ENCODE measurements at places on chromosomes 6 and 20.
A peak's percentile ranks its signal among the peaks of the same experiment; 100 is the strongest.

DNA sequence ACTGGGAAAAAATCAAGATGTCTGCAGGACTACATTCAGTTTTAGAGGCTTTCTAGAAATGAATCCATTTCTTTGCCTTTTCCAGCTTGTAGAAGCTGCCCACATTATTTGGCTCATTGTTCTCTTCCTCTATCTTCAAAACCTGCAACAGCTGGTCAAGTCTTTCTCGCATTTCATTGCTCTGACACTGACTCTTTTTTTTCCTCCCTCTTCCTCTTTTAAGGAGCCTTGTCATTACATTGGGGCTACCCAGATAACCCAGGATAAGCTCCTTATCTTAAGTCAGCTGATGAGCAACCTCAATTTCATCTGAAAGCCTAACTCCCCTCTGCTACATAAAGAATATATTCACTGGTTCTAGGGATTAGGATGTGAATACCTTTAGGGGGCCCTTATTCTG lies 53.2 kb upstream of the CEP162 start:
- no peak overlapping the region for H3K4me3 ChIP-seq
- no peaks in the 10 kb centered on the region for H3K27me3 ChIP-seq
- DNase-seq = no peak
- no peak overlapping the region for H3K27ac ChIP-seq
- H3K4me1 ChIP-seq = peaks cover 1% of the 10 kb centered on the region

GRCh38 chr6:30725713-30726505 lies 5.8 kb downstream of the TUBB start:
- no peak overlapping the region for H3K4me3 ChIP-seq
- peaks cover 29% of the 10 kb centered on the region for H3K4me1 ChIP-seq
- DNase-seq = no peak
- H3K27me3 ChIP-seq = no peaks in the 10 kb centered on the region
- peak overlapping the region; percentile 64 for H3K27ac ChIP-seq

GRCh38 chr6:139597771-139598755 lies 223.6 kb upstream of the CITED2 start:
- no peaks in the 10 kb centered on the region for H3K27me3 ChIP-seq
- H3K36me3 ChIP-seq = no peaks in the 10 kb centered on the region
- no peak overlapping the region for H3K4me3 ChIP-seq
- DNase-seq = no peak

GRCh38 chr6:617456-618100 lies 39.3 kb downstream of the HUS1B start:
- peaks cover 11% of the 10 kb centered on the region for H3K4me1 ChIP-seq
- H3K27me3 ChIP-seq = no peaks in the 10 kb centered on the region
- no peak overlapping the region for H3K27ac ChIP-seq
- H3K36me3 ChIP-seq = peaks cover 26% of the 10 kb centered on the region
- H3K4me3 ChIP-seq = no peak overlapping the region

- H3K4me1 ChIP-seq = peaks cover 5% of the 10 kb centered on the region
- H3K4me3 ChIP-seq = no peak overlapping the region
- H3K27me3 ChIP-seq = no peaks in the 10 kb centered on the region
- DNase-seq = no peak
- H3K36me3 ChIP-seq = no peaks in the 10 kb centered on the region
- H3K27ac ChIP-seq = no peak overlapping the region
These were observed 124.0 kb upstream of the CARMIL1 start for GRCh38 chr6:25155211-25155610.

DNA sequence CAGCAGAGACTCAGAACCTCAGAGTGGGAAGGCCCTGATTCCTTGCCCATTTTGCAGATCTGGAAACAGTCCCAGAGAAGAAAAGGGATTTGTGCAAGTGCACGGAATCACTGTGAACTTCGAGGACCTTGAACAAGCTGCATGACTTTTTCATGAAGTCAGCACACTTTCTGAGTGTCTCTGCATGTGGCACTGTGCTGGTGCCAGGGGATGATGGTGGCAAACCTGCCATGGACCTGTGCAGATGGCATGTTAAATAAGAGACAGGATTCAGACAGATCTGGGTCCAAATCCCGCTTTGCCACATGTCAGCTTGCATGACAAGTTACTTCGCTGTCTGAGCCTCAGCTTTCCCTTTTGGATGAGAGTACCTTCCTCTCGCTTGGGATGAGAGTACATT lies 26.8 kb downstream of the ZNF831 start:
- no peak for DNase-seq
- H3K36me3 ChIP-seq = no peaks in the 10 kb centered on the region
- H3K27ac ChIP-seq = no peak overlapping the region
- no peak overlapping the region for H3K4me3 ChIP-seq

DNA sequence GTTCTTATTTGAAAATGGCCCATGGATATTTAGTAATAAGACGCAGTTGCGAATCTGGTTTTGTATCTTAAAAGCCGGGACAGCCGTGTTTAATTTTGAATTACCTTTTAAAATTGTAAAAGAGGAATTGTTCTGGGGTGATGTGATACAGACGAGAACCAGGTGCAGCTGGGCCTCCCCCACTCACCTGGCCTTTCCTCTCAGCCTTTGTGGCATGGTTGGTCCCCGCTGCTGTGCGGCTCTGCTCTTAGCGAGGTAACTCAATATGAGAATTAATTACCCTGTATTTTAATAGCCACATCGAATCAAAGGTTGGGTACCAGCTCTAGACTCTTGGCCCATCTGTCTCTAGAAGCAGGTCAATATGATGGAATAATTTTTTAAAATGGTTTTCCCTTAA lies 56.5 kb upstream of the DACT2 start:
- DNase-seq = no peak
- no peak overlapping the region for H3K27ac ChIP-seq
- no peaks in the 10 kb centered on the region for H3K36me3 ChIP-seq
- H3K4me3 ChIP-seq = no peak overlapping the region
- H3K4me1 ChIP-seq = peaks cover 22% of the 10 kb centered on the region

DNA sequence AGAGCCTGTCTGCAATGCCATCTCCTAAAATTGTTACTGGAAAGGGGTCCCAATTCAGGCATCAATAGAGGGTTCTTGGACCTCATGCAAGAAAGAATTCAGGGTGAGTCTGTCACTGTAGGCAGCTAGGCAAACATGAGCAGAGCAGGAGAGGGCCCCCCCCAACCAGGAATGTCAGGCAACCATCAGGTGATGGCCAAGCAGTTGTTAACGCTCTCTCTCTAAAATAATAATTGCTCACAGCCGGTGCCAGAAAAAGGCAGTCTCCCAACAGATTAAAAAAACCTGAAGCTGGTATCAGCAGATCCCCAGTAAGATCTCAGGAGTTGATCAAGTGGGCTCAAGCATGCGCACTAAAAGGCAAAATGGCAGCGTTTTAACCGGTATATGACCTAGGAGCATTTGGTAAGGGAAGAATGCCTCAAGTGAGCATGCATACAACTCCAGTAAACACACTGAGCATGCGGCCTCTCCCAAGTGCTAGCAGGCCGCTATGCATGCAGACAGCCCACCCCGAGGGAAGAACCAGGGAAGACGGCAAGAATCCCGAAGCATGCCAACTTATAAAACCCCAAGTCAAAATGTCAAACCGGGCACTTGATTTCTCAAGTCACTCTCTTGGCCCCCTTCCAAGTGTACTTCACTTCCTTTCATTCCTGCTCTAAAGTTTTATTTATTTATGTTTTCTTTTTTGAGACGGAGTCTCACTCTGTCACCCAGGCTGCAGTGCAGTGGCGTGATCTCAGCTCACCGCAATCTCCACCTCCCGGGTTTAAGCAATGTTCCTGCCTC lies 44.0 kb upstream of the RNGTT start:
- H3K4me1 ChIP-seq = peaks cover 12% of the 10 kb centered on the region
- no peaks in the 10 kb centered on the region for H3K36me3 ChIP-seq
- H3K4me3 ChIP-seq = no peak overlapping the region
- no peaks in the 10 kb centered on the region for H3K27me3 ChIP-seq

DNA sequence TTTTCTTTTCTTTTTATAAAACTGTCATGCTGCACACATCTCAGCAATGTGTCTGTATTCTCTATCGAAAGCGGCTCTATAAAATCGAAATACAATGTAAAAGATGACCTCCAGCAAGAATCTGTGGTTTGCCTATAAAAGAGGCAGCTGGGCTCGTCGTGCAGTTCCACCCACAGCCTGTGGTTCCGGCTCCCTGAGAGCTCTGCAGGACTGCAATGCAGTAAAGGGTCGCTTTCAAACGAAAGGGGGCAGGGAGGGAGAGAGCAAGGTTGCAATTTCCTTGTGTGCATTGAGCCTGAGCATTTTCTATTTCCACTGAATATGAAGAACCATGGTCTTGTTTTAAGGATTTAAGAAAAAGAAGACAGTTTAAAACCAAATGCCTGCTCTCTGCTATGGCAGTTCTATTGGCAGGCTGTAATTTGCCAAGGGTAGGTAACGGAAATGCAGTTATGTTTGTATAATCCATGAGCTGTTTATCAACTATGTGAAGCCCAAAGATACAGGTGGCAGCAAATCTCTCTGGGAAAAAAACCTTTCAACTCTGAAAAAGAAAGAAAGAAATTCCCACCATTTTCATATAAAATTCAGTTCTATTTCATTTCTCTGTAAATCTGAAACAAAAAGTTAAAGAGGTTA lies 236.5 kb downstream of the HACE1 start:
- DNase-seq = no peak
- peaks cover 16% of the 10 kb centered on the region for H3K4me1 ChIP-seq
- H3K27ac ChIP-seq = no peak overlapping the region
- no peaks in the 10 kb centered on the region for H3K27me3 ChIP-seq
- no peak overlapping the region for H3K4me3 ChIP-seq

GRCh38 chr20:4256874-4257273 lies 241.5 kb upstream of the RNF24 start:
- H3K4me3 ChIP-seq = no peak overlapping the region
- H3K27me3 ChIP-seq = peaks cover 23% of the 10 kb centered on the region
- peaks cover 3% of the 10 kb centered on the region for H3K4me1 ChIP-seq
- no peaks in the 10 kb centered on the region for H3K36me3 ChIP-seq
- DNase-seq = no peak

DNA sequence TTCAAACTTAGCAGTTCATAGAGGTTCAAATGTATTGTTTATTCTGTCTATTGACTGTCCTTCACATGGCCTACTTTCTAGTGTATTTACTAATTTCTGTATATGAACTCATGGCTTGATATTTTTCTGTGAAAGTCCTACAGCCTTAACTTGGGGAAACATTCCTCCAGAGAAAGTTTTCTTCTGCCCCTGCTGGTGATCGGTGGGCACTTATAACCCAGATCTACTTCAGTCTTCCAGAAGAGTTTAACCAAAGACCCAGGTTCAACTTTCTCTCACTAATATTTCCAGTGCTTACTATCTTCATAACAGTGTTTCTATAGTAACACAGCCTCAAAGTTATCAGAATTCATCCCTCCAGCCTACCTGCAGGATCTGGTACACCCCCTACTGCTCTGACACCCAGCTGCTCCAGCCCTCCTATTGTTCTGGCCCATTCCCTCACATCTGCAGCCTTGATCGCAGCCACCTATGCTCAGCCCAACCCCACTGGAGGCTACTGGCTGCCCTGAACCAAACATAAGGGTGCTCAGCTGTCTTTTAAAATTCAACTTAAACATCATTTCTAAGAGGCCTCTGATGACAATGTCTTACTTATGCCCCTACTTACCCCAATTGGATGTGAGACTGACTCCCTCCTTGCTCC lies 72.3 kb downstream of the TBX18 start:
- no peak for DNase-seq
- H3K27ac ChIP-seq = no peak overlapping the region
- H3K36me3 ChIP-seq = no peaks in the 10 kb centered on the region
- H3K4me3 ChIP-seq = no peak overlapping the region

- H3K27me3 ChIP-seq = no peaks in the 10 kb centered on the region
- peaks cover 4% of the 10 kb centered on the region for H3K4me1 ChIP-seq
- H3K4me3 ChIP-seq = no peak overlapping the region
- no peak for DNase-seq
- H3K27ac ChIP-seq = no peak overlapping the region
These were observed 61.8 kb upstream of the TIAM2 start for GRCh38 chr6:154933181-154933827.

GRCh38 chr6:13454286-13455221 lies 32.8 kb downstream of the GFOD1 start:
- no peaks in the 10 kb centered on the region for H3K4me1 ChIP-seq
- H3K27me3 ChIP-seq = peaks cover 14% of the 10 kb centered on the region
- H3K4me3 ChIP-seq = no peak overlapping the region
- no peak for DNase-seq

GRCh38 chr20:13333036-13333435 lies 112.0 kb downstream of the ISM1 start:
- no peaks in the 10 kb centered on the region for H3K27me3 ChIP-seq
- DNase-seq = no peak
- no peak overlapping the region for H3K4me3 ChIP-seq

DNA sequence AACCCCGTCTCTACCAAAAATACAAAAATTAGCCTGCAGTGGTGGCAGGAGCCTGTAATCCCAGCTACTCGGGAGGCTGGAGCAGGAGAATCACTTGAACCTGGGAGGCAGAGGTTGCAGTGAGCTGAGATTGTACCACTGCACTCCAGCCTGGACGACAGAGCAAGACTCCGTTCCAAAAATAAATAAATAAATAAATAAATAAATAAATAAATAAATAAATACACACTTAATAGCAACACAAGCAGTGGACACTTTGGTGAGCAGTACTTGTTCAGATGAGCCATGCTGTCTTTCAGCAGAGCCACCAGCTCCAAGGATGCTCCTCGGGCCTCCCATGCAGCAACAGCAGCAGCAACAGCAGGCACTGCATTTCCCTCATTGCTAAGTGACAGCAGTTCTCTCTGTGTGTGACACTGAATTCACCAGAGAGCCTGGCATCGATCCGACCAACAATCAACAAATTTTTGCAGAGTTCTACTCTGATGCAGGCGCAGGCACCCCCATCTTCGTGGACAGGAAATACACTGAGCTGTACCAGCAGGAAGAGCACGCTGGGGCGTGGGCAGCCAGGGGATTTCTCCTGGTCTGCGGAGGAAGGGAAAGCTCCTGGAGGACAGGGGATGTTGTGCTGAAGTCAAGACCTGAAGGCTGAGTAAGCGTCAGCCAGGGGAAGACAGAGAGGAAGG lies 54.0 kb upstream of the SNX9 start:
- no peak overlapping the region for H3K4me3 ChIP-seq
- H3K36me3 ChIP-seq = no peaks in the 10 kb centered on the region
- no peak for DNase-seq
- H3K27me3 ChIP-seq = peaks cover 11% of the 10 kb centered on the region
- H3K4me1 ChIP-seq = peaks cover 9% of the 10 kb centered on the region

- no peaks in the 10 kb centered on the region for H3K4me1 ChIP-seq
- H3K27me3 ChIP-seq = no peaks in the 10 kb centered on the region
- H3K36me3 ChIP-seq = peaks cover 2% of the 10 kb centered on the region
- H3K27ac ChIP-seq = no peak overlapping the region
These were observed 170.4 kb downstream of the BCKDHB start for GRCh38 chr6:80276861-80277260.

DNA sequence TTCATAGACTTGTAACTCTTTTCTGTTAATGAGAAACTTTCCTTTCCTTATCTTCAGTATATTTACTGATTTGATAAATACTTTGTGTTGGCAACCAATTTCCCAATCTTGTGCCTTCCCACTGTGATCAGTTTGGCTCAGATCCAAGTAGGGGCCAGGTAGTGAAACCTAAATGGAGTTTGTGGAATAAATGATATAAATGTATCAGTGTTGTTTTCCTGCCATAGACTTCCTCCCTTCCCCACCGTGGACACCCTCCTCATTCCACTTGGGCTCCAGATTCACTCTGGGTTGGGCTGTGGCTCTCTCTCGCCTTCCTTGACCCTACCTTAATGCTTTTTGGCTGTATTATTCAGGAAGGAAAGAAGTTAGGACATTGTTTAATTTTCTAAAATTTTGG lies 1.3 kb downstream of the ZKSCAN3 start:
- DNase-seq = no peak
- H3K4me1 ChIP-seq = peaks cover 26% of the 10 kb centered on the region
- H3K36me3 ChIP-seq = peaks cover 7% of the 10 kb centered on the region
- peak overlapping the region; percentile 97 for H3K27ac ChIP-seq

- H3K4me3 ChIP-seq = no peak overlapping the region
- peaks cover 2% of the 10 kb centered on the region for H3K36me3 ChIP-seq
- H3K27me3 ChIP-seq = peaks cover 16% of the 10 kb centered on the region
These were observed 114.0 kb downstream of the BFSP1 start for GRCh38 chr20:17417225-17417624.

All from progenitor cell of endocrine pancreas (in vitro differentiated cells).